Pericardium fibroblast (primary cell): ENCODE measurements at places on chromosomes 3 and 15. TPM values are rescaled to one million over a fixed set of nuclear protein-coding genes. Genes with fewer than 3 reads are reported as not detected.

GOLGA6B gene
- total RNA-seq: not detected in 2 replicates

DGKG gene
- total RNA-seq: not detected in 2 replicates

RNF111 gene
- 10.9 and 22.3 TPM in 2 replicates for total RNA-seq

ITIH3 gene
- total RNA-seq: 0.51 and 10.7 TPM in 2 replicates

TMEM158 gene
- 27.5 and 39.8 TPM in 2 replicates for total RNA-seq

GRK7 gene
- not detected in 2 replicates for total RNA-seq

ARHGEF26 gene
- total RNA-seq: 4.9 and 7.4 TPM in 2 replicates

SPINT1 gene
- 0.09 and 0.58 TPM in 2 replicates for total RNA-seq

ATXN7 gene
- 5.5 and 8.9 TPM in 2 replicates for total RNA-seq

RPP25 gene
- 24.8 and 45.2 TPM in 2 replicates for total RNA-seq

UACA gene
- 33.1 and 36.4 TPM in 2 replicates for total RNA-seq

EFCC1 gene
- total RNA-seq: not detected in 2 replicates

LMOD3 gene
- 0.26 TPM in 1 of 2 replicates, not detected in the other for total RNA-seq

ACAN gene
- 0.17 TPM in 1 of 2 replicates, not detected in the other for total RNA-seq

ECE2 gene
- not detected in 2 replicates for total RNA-seq

RTP3 gene
- total RNA-seq: not detected in 2 replicates

FAM107A gene
- 2.6 and 7.7 TPM in 2 replicates for total RNA-seq

CLRN1 gene
- not detected in 2 replicates for total RNA-seq

RUVBL1 gene
- total RNA-seq: 32.3 and 39.3 TPM in 2 replicates

ATP10A gene
- total RNA-seq: 4.0 and 20.8 TPM in 2 replicates

CSPG4 gene
- total RNA-seq: 8.2 and 17.9 TPM in 2 replicates

CHRM5 gene
- under 0.01 TPM in 2 replicates for total RNA-seq

ETV5 gene
- 5.1 and 13.3 TPM in 2 replicates for total RNA-seq

LRRC28 gene
- 13.7 and 21.1 TPM in 2 replicates for total RNA-seq

SCN5A gene
- 0.35 and 0.51 TPM in 2 replicates for total RNA-seq

TRMT10C gene
- 18.8 and 22.6 TPM in 2 replicates for total RNA-seq

RHCG gene
- 0.12 TPM in 1 of 2 replicates, not detected in the other for total RNA-seq
